ENCODE measurements at places on chromosomes 3 and 15. TPM values are rescaled to one million over a fixed set of nuclear protein-coding genes. Genes with fewer than 3 reads are reported as not detected.

The KBTBD13 gene
- total RNA-seq, result not detected

The MAP1A gene
- total RNA-seq, result 70.4 TPM

The U2SURP gene
- total RNA-seq, result 39.1 TPM

The CCNDBP1 gene
- 78.4 TPM for total RNA-seq

The NOX5 gene
- 0.33 TPM for total RNA-seq

The TCAIM gene
- 29.3 TPM for total RNA-seq

The CELF6 gene
- 0.17 TPM for total RNA-seq

GRCh38 chr3:14132120-14132519 is 7.3 kb downstream of the TMEM43 start:
- H3K4me3 ChIP-seq, result no peak overlapping the region
- peaks cover 52% of the 10 kb centered on the region for H3K36me3 ChIP-seq
- no peak overlapping the region for H3K27ac ChIP-seq
- DNase-seq, result no peak

DNA sequence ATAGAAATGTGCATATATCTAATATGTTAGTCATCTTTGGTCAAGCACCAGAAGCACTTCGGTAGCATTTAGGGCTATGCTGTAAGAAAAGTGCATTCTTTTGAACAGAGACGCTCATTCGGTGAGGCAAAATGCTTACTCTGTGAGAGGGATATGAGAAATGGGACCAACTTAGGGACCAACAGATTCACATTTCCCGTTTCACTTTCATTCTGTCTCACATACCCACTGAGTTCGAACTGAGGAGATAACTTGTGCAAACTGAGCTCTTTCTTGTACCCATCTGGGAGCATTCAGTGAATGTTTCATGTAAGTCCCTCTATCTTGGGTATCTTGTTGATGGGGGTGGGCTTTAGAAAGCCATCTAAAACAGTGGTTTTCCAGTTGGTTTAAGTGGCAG is 135.3 kb downstream of the FEZF2 start:
- H3K36me3 ChIP-seq, result no peaks in the 10 kb centered on the region
- H3K27me3 ChIP-seq, result no peaks in the 10 kb centered on the region
- no peak for DNase-seq

- H3K4me3 ChIP-seq, result no peak overlapping the region
- DNase-seq, result peak; percentile 90
- H3K4me1 ChIP-seq, result peaks cover 21% of the 10 kb centered on the region
- peaks cover 19% of the 10 kb centered on the region for H3K36me3 ChIP-seq
- no peaks in the 10 kb centered on the region for H3K27me3 ChIP-seq
These were observed 72.4 kb downstream of the TBC1D2B start for GRCh38 chr15:78004919-78005634.

DNA sequence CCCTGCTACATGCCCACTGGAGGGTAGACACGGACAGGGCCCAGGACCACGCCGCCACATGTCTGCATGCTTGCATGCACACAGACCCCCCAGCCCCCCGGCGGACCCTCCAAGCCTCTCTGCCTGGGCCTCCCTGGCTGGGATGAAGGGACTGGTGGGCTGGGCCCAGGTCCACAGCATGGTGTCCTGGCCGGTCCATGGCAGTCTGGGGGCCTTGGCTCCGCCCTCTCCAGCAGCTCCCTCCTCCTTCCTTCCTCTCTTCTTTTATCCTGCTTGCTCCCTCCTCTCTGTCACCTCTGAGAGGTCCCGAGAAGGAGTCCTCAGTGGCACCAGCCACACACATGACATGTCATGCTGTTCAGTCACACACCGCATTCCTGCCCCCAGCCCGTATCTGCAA is 24.5 kb downstream of the DUSP7 start:
- no peak for DNase-seq
- H3K27ac ChIP-seq, result no peak overlapping the region
- no peak overlapping the region for H3K4me3 ChIP-seq
- no peaks in the 10 kb centered on the region for H3K27me3 ChIP-seq
- H3K4me1 ChIP-seq, result no peaks in the 10 kb centered on the region

DNA sequence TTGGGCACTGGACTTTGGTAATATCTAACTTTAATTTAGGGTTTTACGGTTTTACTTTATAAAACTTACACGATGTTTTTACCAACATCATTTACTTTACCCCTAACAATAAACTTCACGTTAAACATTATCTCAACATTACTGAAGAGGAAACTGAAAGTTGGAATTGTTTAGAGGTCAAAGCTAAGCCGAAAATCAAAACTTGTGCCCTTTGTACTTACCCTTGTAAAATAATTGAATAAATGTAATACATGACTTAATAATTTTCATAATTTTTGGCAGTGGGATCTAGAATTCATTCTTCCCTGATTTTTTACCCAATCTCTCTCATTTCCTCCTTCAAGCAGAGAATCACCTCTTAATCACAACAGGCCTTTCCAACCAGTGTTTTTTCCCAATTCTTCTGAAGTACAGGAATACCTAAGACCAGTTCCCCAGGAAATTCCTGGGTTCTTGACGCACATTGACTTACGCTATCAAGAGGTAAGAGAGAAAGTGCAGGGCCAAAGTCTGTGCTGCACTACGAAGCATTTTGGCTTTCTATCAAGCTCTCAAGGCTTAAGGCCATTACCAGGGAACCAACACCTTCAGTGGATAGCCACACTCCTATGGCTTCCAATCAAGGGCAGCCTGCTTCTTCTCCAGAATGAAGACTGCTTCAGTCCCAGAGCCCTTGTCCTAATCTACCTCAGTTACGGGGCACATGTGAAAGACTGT is 11.9 kb upstream of the SEMA6D start:
- no peaks in the 10 kb centered on the region for H3K36me3 ChIP-seq
- no peak for DNase-seq
- no peak overlapping the region for H3K4me3 ChIP-seq

DNA sequence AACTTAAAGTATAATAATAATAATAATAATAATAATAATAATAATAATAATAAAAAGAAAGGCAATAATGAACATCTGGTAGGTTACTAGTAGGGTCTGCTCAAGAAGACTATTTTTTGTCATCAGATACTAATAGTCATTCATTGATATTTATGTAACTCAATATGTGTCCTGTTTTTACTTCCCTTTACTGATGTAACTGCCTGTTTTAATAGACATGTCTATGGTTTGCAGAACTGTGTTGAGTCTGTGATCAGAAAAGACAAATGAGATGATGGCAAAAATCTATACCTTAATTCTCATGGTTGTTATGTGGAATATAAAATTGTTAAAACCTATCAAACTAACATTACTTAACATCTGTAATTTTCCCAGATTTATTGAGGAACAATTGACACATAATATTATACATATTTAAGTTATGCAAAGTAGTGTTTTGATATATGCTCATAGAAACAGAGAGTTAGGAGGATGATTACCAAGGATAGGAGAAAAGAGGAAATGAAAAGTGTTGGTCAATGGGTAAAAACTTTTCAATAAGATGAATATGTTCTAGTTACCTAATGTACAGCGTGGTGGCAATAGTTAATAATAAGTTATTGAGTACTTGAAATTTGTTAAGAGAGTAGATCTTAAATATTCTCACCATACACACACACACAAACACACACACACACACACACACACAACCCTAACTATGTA is 699.4 kb downstream of the ZPLD1 start:
- no peak for DNase-seq
- H3K36me3 ChIP-seq, result no peaks in the 10 kb centered on the region

GRCh38 chr3:113242096-113242581 is 30.8 kb downstream of the BOC start:
- no peaks in the 10 kb centered on the region for H3K36me3 ChIP-seq
- no peaks in the 10 kb centered on the region for H3K27me3 ChIP-seq
- H3K4me3 ChIP-seq, result peak overlapping the region; percentile 1
- H3K27ac ChIP-seq, result no peak overlapping the region
- DNase-seq, result peak; percentile 87

DNA sequence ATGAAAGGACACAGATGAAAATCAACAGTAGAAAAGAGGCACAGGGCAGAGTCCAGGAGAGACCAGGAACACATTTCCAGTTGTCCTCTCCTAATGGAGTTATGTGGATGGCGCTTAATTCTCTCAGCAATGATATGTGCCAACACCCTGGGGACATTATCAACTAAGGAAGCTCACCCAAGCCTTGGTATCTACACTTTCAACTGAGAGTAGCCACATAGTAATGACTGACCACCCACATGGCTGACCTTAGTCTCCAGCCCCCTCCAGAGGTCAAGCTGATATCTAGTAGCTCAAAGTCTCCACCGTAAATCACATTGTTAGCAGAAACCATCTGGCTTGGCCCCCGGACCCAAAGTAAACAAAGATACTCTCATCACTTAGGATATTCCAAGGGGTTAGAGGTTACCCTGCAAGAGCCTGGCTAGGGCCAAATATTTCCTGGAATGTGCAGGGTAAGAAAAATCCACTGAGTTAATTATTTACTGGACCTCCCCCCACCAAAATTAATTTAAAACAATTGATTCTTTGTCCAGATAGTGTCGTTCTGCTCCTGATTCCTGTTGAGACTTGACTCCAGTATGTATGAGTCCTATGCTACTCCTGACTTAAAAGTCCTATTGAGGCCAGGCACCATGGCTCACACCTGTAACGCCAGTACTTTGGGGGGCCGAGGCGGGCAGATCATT is 24.8 kb downstream of the GABRR3 start:
- DNase-seq, result no peak
- no peak overlapping the region for H3K27ac ChIP-seq
- no peaks in the 10 kb centered on the region for H3K36me3 ChIP-seq
- H3K27me3 ChIP-seq, result no peaks in the 10 kb centered on the region

DNA sequence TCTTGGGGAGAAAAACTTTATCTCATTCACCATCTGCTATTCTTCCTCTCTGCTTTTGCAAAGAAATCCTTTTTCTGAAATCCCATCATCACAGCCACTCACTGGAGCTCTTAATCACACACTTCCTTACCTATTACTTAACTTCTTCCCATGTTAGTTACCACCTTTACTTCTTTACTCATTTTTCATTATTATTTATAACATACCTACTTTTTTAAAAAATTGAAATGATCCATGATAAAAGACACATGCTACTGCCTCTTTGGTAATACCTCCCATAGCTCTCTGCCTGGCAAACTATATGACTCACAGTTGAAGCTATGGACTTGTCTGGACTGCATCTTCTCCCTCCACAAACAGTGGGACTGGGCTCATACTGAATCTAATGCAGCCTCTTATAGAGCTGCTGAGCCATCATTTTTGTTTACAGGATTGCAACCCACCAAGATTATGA is 150.3 kb downstream of the TNIK start:
- no peaks in the 10 kb centered on the region for H3K27me3 ChIP-seq
- peaks cover 9% of the 10 kb centered on the region for H3K4me1 ChIP-seq
- H3K4me3 ChIP-seq, result no peak overlapping the region
- no peaks in the 10 kb centered on the region for H3K36me3 ChIP-seq
- peak; percentile 61 for DNase-seq

- H3K4me3 ChIP-seq, result no peak overlapping the region
- H3K36me3 ChIP-seq, result no peaks in the 10 kb centered on the region
- H3K27me3 ChIP-seq, result no peaks in the 10 kb centered on the region
These were observed 58.5 kb downstream of the ST8SIA2 start for GRCh38 chr15:92452143-92452542.

DNA sequence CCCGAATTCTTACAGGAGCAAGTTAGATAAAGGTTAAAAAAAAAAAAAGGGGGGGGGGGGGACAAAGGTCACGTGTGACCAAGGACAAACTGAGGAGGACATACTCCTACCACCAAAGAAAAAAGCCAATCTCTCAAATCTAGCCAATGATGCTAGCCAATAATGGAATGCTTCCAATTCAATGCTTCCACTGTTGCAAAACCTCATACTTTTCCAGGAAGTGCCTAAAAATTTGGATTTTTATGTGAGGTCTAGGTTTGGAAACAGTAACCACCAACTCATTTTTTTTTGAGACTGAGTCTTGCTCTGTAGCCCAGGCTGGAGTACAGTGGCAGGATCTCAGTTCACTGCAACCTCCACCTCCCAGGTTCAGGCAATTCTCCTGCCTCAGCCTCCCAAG is 11.4 kb downstream of the MSL2 start:
- H3K36me3 ChIP-seq, result no peaks in the 10 kb centered on the region
- peaks cover 7% of the 10 kb centered on the region for H3K4me1 ChIP-seq
- H3K27me3 ChIP-seq, result no peaks in the 10 kb centered on the region

- H3K27ac ChIP-seq, result no peak overlapping the region
- H3K27me3 ChIP-seq, result peaks cover 6% of the 10 kb centered on the region
- no peak overlapping the region for H3K4me3 ChIP-seq
- DNase-seq, result peak; percentile 6
These were observed 65.3 kb downstream of the CPN2 start for GRCh38 chr3:194285850-194286197.

DNA sequence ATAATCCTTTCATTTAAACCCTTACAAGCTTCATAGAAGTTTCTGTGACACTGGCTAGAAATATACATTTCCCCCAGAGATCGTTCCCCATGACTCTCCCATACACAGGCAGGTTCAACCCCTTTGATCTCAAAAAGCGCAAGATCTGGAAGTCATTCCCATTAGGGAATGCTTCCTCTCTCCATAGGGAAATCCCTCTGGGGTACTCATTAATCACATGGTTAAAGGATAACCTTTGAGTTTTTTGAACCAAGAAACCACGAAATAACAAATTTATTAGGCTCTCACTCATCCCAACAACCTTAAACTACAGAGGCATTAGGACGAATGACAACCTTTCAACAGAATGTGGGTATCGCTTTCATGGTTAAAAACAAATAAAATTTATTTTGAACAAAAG is 211.9 kb upstream of the PRICKLE2 start:
- no peaks in the 10 kb centered on the region for H3K36me3 ChIP-seq
- no peak overlapping the region for H3K4me3 ChIP-seq
- no peaks in the 10 kb centered on the region for H3K27me3 ChIP-seq
- H3K4me1 ChIP-seq, result peaks cover 6% of the 10 kb centered on the region
- no peak for DNase-seq

GRCh38 chr3:177681156-177681555 is 483.9 kb upstream of the TBL1XR1 start:
- no peak for DNase-seq
- no peak overlapping the region for H3K4me3 ChIP-seq
- no peaks in the 10 kb centered on the region for H3K27me3 ChIP-seq
- peaks cover 3% of the 10 kb centered on the region for H3K4me1 ChIP-seq

GRCh38 chr3:177262396-177262795 is 65.1 kb upstream of the TBL1XR1 start:
- no peak for DNase-seq
- no peaks in the 10 kb centered on the region for H3K27me3 ChIP-seq
- H3K36me3 ChIP-seq, result no peaks in the 10 kb centered on the region
- H3K4me3 ChIP-seq, result no peak overlapping the region
- H3K27ac ChIP-seq, result no peak overlapping the region

GRCh38 chr3:129673897-129674797 is 67.7 kb upstream of the PLXND1 start:
- DNase-seq, result no peak
- H3K4me3 ChIP-seq, result no peak overlapping the region
- peaks cover 3% of the 10 kb centered on the region for H3K36me3 ChIP-seq
- H3K4me1 ChIP-seq, result no peaks in the 10 kb centered on the region

- H3K27me3 ChIP-seq, result no peaks in the 10 kb centered on the region
- H3K4me3 ChIP-seq, result no peak overlapping the region
- no peaks in the 10 kb centered on the region for H3K36me3 ChIP-seq
- no peak overlapping the region for H3K27ac ChIP-seq
- no peak for DNase-seq
- H3K4me1 ChIP-seq, result peaks cover 5% of the 10 kb centered on the region
These were observed 31.3 kb downstream of the CMTM7 start for GRCh38 chr3:32422943-32423342.
